ENCODE measurements at places on chromosomes 16 and 17.

DNA sequence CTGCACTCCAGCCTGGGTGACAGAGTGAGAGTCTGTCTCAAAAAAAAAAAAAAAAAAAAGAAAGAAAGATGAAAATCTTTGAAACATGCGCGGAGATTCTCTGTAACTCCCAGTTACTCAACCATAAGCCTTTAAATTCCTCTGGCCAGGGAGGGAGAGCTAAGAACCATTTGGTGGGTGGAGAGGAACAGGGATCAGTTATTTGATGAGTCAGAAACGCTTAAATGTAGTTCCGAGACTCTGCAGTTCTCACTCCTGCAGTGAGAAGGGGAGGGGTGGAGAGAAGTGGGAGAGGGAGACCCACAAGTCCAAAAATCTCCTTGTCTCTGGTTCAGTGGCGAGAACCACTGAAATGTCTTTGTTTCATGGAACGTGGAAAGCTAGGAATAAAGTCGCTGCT lies 266.7 kb downstream of the SOX9 start:
- DNase-seq, result peak; percentile 79

GRCh38 chr16:53054670-53055485 lies at the start of gene CHD9:
Gene CHD9 (plus strand): TSS chr16:53054991. CDS start chr16:53156090, 101,099 bp downstream.
- DNase-seq, result peak; percentile 67

DNA sequence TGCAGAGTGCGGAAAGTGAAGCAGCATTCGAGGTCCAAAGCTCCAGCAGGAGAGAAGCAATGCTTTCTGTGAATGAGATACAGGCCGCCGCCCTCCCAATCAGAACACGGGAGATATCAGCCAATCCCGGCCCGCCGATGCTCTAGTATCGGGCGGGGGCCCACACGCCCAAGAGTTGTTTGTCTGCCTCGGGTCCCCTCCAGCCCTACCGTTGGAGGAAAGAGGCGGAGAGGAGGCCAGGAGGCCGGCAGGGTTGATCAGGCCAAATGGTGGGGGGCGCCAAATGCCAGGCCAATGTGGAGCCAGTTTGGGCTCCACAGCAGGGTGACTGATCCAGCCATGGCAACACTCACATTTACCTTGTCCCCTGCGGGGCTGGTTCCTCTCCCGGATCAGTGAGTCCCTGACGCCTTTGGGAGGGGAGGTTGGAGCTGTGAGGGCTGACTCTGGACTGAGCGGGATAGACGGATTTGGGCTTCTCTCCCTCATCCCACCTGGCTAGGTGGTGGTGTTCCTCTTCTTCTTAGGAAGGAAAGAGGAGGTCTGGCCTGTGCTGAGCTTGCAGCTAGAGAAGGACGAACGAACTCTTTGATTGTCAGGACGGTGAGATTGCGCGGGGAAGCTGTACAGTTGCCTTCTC lies 10.4 kb upstream of the CUEDC1 start:
- no peak for DNase-seq

DNA sequence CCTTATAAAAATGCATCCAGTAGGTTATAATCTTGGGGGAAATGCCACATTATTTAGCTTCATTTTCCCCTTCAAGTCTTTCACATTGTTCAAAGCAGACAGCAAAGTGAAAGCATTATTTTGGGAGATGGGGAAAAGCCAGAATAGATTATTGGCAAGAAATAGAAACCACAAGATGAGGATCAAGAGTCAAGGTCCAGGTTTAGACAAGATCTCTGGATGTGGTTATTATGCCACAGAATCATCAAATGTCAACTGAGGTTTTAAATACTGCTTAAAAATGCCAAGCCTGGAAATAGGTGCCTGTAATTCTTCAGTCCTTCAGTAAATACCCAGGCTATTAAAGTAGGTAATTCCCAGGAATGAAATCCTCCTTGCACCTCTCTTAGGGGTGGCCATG lies 65.1 kb upstream of the ALOX12 start:
- no peak for DNase-seq

DNA sequence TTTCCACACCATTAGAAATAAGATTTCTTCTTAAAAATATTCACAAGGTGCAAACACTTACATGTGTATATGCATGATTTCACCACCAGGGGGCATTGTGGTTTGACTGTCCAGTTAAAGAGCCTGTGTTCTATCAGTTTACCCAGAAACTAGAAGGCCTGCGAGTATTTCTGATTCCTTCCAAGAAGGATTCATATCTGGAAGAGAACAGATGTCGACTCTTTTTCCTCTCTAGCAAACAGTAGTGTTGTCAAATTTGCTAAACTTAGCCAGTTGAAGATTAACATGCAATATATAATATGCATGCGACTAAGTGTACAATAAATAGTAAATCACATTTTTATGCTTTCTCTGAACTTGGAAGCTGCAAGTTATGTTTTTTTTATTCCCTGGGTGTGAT lies 404.1 kb downstream of the WWOX start:
- no peak for DNase-seq

- no peak for DNase-seq
Observed at GRCh38 chr16:24534620-24535019, 4.7 kb upstream of the RBBP6 start.

- DNase-seq, result no peak
Observed at GRCh38 chr16:30458561-30459394, 13.1 kb upstream of the SEPHS2 start.

- DNase-seq, result no peak
Observed at GRCh38 chr17:4838309-4838785, 5.2 kb downstream of the MINK1 start.

DNA sequence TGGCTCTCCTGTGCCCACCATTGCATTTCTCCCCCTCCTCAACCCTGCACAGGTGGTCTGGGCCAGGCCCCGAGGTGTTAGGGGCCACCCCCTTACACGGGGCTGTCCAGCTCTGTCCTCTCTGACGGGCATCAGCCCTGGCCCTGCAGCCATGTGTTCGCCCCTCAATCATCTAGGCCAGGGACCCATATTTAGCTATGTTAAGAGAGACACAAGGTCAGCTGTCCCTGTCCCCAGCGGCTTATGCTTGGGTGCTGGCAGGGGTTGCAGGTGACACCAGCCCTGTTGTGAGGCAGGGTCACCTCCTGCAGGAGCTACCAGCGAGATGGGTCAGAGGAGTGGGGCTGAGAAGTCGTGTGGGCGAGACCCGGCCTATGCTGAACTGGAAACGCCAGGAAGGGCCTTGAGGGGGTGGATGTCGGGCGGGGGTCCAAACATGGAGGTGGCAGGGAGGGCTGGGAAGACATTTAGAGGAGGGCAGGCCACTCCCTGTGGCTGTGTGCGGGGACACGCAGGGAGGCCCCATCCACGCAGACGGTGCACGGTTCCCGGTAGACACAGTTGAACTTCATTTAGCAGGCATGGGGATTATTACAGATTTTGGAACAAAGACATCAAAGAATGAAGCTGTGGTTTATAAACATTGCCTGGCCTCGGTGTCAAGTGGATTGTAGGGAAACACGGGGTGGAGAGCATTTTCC lies 133.2 kb upstream of the CHMP6 start:
- no peak for DNase-seq

- no peak for DNase-seq
Observed at GRCh38 chr16:30005341-30006094, 5.3 kb downstream of the DOC2A start.

GRCh38 chr16:67678354-67679023 lies 11.9 kb downstream of the C16orf86 start:
- DNase-seq, result no peak

GRCh38 chr17:27293359-27293897 lies 486 bp upstream of the WSB1 start:
- DNase-seq, result no peak

GRCh38 chr17:19513897-19514488 lies 19.7 kb upstream of the SLC47A1 start:
- DNase-seq, result peak; percentile 18

- DNase-seq, result no peak
Observed at GRCh38 chr17:55527540-55528118, 16.4 kb upstream of the SMIM36 start.

DNA sequence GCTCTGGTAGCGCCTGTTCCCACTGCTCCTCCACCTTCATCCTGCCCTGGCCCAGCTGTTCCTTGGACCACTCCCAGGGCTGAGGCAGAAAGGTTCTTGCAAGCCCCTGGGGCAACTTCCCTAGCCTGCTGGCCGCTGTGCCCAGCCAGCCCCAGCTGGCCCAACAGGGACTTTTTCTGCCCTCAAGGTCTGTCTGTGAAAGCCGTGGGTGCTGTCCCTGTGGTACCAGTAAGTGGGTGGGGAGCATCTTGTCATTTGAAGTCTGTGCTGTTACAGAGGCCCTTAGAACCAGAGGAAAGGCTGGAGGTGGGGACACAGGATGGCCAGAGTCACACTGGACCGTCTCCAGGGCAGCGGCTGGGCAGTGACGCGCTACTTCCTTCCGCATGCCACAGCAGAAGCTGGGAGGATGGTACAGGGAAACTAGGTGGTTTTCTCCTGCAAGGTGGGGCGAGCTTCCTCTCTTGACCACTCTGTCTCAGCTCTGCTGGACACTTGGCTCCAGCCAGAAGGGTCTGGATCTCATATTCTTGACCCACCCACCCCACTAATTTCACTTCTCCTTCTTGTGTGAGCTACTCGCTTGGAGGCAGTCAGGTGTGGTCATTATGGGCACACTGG lies 87.8 kb downstream of the PLCG2 start:
- DNase-seq, result no peak

All from amniotic stem cell (primary cell).